Epithelial cell of esophagus (primary cell): ENCODE measurements at places on chromosomes 5 and 9.

- no peak for DNase-seq
Measured at GRCh38 chr5:154901913-154902312, 36.1 kb downstream of the GEMIN5 start.

- peak; percentile 57 for DNase-seq
Measured at GRCh38 chr5:150559701-150560100, 51.8 kb downstream of the NDST1 start.

- DNase-seq, result peak; percentile 100
Measured at GRCh38 chr9:108562176-108562575, 293.6 kb downstream of the ACTL7B start.

DNA sequence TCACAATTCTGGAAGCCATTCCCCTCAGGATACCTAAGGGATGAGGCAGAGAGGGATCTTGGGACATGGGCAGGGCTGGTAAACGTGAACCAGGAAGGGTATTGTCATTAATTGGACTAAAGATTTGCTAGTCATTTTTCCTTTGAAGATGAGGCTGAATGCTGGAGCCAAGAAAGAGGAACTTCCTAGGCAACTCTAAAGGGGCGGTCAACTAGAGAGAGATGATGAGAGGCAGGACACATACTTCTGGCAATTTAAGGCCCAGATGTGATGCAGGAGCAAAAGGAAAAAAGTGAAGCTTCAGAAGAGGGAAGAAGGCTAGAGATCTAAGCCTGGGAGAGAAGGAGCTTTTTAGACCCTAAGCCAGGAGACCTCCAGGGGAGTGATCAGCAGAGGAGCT, 5.6 kb downstream of the GBA2 start:
- no peak for DNase-seq

DNA sequence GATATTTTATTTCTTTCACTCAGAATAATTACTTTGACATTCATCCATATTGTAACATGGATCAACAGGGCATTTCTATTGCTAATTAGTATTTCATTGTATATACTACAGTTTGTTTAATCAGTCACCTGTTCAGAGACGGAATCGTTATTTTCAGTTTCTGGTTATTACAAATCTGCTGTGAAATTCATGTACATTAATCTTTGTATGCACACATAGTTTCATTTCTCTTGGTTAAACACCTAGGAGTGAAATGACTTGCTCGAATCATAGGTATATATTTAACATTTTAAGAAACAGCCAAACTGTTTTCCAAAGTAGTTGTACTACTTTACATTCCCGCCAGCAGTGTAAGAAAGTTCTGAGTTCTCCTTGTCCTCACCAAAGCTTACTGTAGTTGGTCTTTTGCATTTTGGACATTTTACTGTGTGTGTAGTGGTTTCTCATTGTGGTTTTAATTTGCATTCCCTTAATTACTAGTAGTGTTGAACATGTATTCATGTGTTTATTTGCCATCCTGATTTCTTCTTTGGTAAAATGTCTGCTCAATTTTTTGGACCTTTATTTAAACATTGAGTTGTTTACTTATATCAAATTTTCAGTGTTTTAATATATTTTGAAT, 198.2 kb downstream of the SAXO1 start:
- DNase-seq, result no peak

- no peak for DNase-seq
Measured at GRCh38 chr9:68979538-68980314, 34.2 kb downstream of the PRKACG start.
